ENCODE measurements at places on chromosomes 12 and 14. TPM values are rescaled to one million over a fixed set of nuclear protein-coding genes. Genes with fewer than 3 reads are reported as not detected.

Gene TAS2R14
- 5.5 TPM for total RNA-seq

Gene PMEL
- 1.1 TPM for total RNA-seq

Gene NXPH4
- total RNA-seq = 2.5 TPM

Gene KRT2
- not detected for total RNA-seq

Gene TMEM30B
- total RNA-seq = 0.34 TPM

Gene FAM181A
- total RNA-seq = not detected

Gene CBX5
- total RNA-seq = 41.5 TPM

Gene CCDC177
- total RNA-seq = not detected

Gene RNASE3
- total RNA-seq = not detected

Gene RBM23
- 65.2 TPM for total RNA-seq

Gene RAB2B
- total RNA-seq = 29.1 TPM

Gene NEDD1
- 21.0 TPM for total RNA-seq

Gene EIF2S3B
- total RNA-seq = 2.3 TPM

Gene KRT71
- total RNA-seq = not detected

Gene CLEC4D
- not detected for total RNA-seq

Gene ESRRB
- not detected for total RNA-seq

Gene PPP1R1A
- 0.15 TPM for total RNA-seq

Gene APOF
- total RNA-seq = not detected

Gene SCN8A
- 7.1 TPM for total RNA-seq

Gene FAM186B
- 0.12 TPM for total RNA-seq

Gene PPM1A
- 22.8 TPM for total RNA-seq

Gene REC8
- 55.0 TPM for total RNA-seq

Gene C12orf60
- 2.1 TPM for total RNA-seq

Gene GALC
- 9.6 TPM for total RNA-seq

Gene NUAK1
- total RNA-seq = 68.8 TPM

Gene CLEC14A
- 318 TPM for total RNA-seq

Gene BEST3
- total RNA-seq = 0.82 TPM

Gene RCOR1
- 13.0 TPM for total RNA-seq

Gene RASSF9
- 0.87 TPM for total RNA-seq

Gene KRT72
- not detected for total RNA-seq

Gene C12orf50
- not detected for total RNA-seq

Gene SMIM41
- total RNA-seq = not detected

Gene DLGAP5
- 8.9 TPM for total RNA-seq

Gene NCKAP5L
- total RNA-seq = 63.0 TPM

Gene GARIN6
- not detected for total RNA-seq

Data from glomerular endothelial cell (primary cell).